ENCODE measurements at places on chromosomes 5 and 9.

DNA sequence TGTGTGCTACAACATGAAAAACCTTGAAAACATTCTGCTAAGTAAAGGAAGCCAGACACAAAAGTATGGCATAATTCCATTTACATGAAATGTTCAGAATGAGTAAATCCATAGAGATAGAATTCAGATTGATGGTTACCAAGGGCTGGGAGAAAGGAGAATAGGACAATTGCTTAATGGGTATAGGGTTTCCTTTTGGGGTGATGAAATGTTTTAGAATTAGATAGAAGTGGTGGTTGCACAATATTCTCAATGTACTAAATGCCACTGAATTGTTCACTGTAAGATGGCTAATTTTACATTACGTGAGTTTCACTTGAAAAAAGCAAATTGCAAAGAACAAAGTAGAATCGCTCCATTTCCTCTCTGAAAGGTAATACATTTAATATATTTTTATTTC lies 43.0 kb upstream of the GAS1 start:
- DNase-seq = no peak

DNA sequence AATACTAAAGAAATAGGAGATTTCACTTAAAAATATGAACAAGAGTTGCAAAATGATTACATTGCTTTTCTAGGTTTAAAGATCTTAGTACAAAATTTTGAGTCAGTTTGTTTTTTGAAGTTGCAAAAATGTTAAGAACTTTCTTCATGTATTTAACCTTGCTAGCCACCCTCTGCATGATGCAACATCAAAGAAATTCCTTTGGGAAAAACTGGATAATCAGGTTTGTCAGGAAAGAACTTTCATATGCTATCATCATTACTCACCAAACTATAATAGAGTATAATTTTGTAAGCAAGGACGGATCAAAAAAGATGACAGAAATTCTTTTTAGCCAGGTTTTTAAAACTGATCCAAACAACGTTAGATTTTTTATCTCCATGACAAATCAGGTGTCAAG lies 116.9 kb upstream of the MRPS30 start:
- no peak for DNase-seq

GRCh38 chr5:113806250-113806649 lies 292.8 kb downstream of the YTHDC2 start:
- DNase-seq = peak; percentile 34

- DNase-seq = no peak
Measured at GRCh38 chr9:123073991-123074422, 40.5 kb downstream of the GPR21 start.

- no peak for DNase-seq
Measured at GRCh38 chr9:127170103-127170502, 47.7 kb upstream of the ANGPTL2 start.

DNA sequence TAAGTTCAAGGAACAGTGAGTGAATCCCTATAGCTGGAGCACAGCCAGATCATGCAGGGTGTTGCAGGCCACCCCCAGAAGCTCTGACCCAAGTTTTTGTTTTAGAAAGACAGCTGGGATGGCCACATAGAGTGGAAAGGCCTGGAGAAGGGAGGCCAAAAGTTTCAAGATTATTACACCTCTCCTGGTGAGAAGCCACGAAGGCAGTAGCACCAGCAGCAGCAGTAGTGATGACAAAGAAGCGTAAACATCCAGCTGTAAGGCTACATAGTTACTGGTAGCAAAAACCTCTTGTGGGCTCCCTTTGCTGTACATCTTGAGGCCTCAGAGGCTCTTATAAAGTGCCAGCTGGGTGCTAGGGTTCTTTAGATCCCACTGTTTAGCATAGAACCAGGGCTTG lies 11.8 kb downstream of the ADAMTSL1 start:
- DNase-seq = no peak

GRCh38 chr9:89442501-89442978 lies 55.4 kb downstream of the SEMA4D start:
- DNase-seq = no peak

- no peak for DNase-seq
Measured at GRCh38 chr5:12147513-12147912, 243.3 kb upstream of the CTNND2 start.

- DNase-seq = peak; percentile 23
Measured at GRCh38 chr5:39219437-39219836, at the start of gene FYB1. Gene FYB1 (minus strand): TSS chr5:39219563. CDS start chr5:39202960, 16,603 bp downstream.

DNA sequence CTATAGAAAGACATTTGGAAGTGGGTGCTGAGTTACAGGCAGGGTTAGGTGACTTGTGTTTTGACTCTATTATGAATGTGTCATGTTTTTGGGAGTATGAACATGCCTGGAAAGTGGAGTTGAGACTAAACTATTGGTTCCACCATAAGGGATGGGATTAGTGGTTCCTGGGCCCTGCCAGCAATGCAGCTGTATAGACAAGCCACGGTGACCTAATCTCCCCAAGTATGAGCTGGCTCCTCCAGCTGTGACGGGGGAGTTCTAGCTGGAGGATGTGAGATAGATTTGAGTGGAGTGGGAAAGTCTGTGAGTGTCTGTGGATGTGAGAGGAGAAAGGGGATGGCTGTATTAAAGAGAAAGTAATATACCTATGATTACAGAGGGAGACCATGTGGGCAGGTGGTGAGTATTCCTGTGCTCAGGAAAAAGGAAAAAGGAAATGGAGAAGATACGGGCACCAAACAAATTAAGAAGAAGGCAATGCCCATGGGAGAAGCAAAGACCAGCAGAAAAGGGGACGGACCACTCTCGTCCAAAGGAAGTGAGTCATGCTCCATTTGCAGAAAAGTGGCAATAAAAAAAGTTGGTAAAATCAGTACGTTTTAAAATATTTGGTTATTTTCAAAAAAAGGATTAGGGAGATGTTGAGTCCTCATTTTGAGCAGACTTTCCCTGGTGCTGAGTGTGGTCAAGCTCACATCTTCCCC lies 48.3 kb upstream of the ICE1 start:
- DNase-seq = no peak

DNA sequence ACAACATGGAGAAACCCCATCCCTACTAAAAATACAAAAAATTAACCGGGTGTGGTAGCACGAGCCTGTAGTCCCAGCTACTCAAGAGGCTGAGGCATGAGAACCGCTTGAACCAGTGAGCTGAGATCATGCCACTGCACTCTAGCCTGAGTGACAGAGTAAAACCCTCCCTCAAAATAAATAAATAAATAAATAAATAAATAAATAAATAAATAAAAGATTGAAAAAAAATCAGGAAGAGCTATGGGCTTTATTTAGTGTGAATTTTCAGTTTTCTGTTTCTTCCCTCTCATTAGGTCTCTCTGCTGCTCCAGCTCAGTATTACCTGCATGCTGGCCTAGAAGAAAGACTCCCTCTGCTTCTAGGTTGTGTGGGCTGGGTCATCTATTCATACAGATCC lies 47.8 kb upstream of the TRMT10B start:
- DNase-seq = no peak

DNA sequence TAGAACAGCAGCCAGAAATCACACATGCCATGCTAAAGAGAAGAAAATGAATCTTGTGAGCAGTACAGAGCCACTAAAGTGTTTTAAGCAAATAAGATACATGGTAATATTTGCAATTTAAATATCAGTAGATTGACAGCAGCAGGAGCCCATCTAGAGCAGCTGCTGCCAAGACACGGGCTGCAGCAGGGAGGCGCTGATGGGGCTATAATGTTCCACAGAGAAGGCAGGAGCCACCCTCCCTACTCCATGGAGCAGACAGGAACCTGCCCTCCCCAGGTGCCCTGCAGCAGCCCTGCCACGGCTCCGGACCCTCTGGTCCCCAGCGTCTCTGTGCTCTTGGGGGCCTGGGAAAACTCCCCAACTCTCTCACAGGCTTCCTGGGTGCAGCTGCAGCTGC lies 224.1 kb upstream of the ISL1 start:
- DNase-seq = no peak

DNA sequence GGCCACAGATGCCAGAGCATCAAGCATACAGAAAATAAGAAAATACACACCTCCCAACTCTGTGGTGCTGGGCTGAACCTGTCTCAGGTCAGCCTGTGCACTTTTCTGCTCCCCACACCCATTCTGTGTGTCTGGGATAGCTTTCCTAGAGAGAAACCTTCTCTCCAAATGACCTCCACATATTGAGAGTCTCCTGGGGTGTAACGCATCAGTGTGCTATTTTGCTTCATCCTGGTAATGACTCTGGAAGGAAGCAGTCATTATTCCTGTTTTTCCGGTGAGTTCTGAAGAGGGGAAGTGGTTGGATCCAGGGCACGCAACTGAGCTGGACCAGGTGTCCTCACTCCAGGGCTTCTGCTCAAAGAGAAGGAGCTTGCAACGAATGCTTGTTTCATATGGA lies 73.2 kb upstream of the SH3PXD2B start:
- no peak for DNase-seq

- DNase-seq = no peak
Measured at GRCh38 chr5:96509316-96509715, 76.3 kb upstream of the PCSK1 start.

Measured in hippocampal formation (tissue), 2 donors.